ENCODE measurements at places on chromosomes 5 and 9.

DNA sequence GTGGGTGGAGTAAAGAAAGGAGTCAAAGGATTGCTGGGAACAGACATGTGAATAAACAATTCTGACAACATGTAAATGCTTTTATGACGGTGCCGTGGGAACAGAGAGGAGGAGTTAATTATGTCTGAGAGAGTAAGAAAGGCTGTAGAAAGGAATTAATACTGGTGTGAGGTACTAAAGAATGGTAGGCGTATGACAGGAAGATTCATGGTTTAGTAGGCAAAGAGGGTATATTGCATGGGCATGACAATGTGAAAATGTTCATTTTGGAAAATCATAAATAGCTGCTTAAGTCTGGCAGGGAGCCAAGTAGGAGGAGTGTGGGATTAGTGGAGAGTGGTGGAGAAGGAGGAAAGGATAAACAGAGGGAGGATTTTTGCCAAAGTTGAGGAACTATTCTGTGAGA lies 19.7 kb downstream of the NAA35 start:
- no peak for DNase-seq

GRCh38 chr5:83474161-83474796 lies 2.7 kb downstream of the VCAN start:
- DNase-seq: peak; percentile 69

- DNase-seq: peak; percentile 70
Measured at GRCh38 chr5:95283761-95284571, 928 bp downstream of the MCTP1 start.

- no peak for DNase-seq
Measured at GRCh38 chr5:983238-983524, 25.4 kb upstream of the NKD2 start.

GRCh38 chr5:132176987-132177386 lies 50.7 kb downstream of the P4HA2 start:
- DNase-seq: no peak

DNA sequence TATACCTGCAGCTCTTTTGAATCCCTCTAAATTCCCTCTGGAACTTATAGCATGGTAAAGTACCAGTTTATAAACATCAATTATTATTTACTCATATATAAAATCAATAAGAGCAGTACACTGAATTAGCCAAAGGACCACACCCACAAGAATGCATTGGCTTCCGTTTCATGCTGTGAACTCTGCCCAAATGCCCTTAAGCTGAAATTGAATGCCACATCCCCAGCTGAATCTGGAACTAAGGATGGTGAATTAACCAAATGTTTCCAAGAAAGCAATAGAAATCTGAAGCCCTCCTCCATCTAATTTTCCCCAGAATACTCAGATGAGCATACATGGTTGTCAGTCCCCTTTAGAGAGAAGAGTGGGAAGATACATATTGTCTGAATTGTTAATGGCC lies 436.4 kb upstream of the FTMT start:
- DNase-seq: no peak

DNA sequence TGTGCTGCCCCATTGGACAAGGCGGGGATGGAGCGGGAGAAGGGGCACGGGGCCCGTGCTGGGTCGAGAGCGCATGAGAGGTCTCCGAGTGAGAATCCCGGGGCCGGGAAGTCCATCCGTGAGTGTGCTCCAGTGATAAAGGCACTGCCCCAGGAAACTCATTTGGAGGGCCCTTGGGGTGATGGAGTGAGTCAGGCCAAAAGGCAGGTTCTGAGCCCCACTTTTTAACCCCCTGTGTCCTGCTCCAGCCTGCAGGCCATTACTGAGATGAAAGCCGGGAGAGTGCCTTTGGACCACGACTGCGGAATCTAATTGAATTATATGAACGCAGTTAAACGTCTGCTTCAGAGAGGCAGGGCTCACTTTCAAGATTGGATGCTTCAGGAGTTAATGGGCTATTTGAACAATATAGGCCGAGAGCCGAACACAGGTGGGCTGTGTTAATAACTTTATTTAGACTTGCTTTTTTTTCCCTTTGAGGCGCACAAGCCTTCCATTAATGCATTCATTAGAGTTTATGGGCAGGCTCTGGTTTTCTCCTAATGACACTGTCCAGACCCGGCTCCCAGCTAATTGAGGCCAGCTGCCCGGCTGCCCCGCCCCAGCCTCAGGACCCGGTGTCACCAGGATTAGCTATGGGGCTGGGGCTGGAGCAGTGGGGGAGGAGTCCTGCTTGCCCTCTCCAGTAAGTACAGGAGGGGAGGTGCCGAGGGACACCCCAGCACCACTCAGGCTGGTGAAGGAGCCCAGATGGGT lies 79.1 kb upstream of the LMX1B start:
- DNase-seq: no peak

GRCh38 chr9:76591256-76591950 lies 132.4 kb downstream of the GCNT1 start:
- no peak for DNase-seq
